Kidney epithelial cell (primary cell): ENCODE measurements at places on chromosomes 4 and X.
A peak's percentile ranks its signal among the peaks of the same experiment; 100 is the strongest.

DNA sequence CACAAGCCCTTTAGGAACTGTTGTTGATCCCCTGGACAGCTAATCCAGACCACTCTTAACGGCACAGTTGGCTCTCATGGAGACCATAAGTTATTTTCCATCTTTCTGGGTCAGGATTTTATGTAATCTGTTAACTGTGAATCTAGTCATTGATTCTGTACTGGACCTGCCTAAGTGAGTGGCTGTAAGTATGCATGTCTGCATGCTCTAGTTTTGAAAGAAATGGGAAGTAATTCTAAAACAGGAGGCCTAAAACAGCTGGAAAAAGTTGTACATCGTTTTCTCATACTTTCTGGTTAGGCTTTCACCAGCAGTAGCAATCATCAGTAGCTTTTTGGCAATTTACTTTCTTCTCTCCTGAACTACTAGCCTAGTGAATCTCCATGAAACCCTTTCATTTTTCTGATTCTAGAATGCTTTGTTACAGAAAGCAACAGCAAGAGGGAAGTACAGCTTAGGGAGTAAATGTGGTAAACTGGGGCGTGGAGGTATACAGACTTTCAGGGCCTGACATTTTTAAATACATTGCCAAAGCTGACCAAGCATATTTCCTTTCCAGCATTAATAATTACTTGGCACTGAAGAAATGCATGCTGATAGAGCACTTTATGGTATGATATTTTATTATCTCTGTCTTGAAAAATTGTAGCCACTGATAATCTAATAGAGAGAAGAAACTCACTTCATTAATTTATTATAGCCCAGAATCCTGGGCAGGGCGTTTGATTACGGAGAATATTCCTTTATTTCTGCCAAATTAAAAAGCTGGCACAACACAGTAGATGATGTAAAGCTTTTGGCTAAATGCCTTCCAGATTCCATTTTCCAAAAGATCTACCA, 202.7 kb downstream of the BANK1 start:
- DNase-seq = no peak

DNA sequence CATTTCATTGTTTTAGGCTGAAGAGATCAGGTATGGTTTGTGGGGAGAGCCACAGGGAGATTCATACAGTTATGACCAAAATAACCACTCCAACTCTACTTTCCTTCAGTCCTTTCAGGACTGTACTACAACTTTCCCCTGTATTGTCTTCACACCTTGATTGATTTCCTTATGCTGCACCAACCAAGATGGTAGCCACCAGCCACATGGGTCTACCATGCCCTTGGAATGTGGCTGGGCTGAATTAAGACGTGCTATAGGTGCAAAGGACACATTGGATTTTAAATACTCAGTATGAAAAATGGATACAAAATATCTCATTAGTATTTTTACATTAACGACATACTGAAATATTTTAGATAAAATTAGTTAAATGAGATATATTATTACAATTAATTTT, 11.2 kb downstream of the IRF2 start:
- no peak for DNase-seq

DNA sequence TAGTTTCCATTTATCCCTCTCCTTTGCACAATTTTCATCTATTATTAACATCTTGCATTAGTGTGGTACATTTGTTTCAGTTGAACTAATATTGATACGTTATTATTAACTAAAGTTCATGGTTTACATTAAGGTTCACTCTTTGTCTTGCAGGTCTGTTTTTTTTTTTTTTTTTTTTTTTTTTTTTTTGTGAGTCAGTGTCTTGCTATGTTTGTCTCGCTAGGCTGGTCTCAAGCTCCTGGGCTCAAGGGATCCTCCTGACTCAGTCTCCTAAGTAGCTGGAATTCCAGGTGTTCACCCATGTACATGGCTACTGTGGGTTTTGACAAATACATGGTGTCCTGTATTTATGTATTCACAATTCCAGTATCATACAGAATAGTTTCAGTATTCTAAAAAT, 6.8 kb downstream of the TBC1D19 start:
- peak; percentile 95 for DNase-seq

DNA sequence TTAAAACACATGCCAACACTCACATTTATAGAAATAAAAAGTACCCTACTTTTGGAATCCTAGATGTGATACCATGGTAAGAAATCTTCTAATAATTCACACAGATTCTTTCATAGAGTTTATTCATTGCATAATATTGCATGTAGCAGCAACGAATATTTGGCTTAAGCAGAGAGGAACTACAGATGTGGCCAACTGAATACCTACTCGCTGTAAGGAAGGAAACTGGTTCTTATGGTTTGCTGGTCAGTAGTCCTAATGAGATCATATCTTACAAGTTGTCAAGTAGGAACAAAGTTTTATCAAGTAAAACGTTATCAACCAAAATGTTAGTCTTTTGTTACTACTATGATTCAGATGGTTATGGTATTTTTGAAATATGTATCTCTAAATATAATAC, 996.1 kb downstream of the PDHA2 start:
- DNase-seq = no peak

GRCh38 chr4:155566354-155566753, 100.3 kb upstream of the GUCY1A1 start:
- DNase-seq = no peak

- DNase-seq = no peak
Observed at GRCh38 chrX:149916745-149917392, 12.5 kb upstream of the HSFX4 start.

- DNase-seq = no peak
Observed at GRCh38 chr4:140800666-140801065, 44.5 kb upstream of the TBC1D9 start.

- no peak for DNase-seq
Observed at GRCh38 chr4:102665527-102665926, 95.2 kb downstream of the MANBA start.

DNA sequence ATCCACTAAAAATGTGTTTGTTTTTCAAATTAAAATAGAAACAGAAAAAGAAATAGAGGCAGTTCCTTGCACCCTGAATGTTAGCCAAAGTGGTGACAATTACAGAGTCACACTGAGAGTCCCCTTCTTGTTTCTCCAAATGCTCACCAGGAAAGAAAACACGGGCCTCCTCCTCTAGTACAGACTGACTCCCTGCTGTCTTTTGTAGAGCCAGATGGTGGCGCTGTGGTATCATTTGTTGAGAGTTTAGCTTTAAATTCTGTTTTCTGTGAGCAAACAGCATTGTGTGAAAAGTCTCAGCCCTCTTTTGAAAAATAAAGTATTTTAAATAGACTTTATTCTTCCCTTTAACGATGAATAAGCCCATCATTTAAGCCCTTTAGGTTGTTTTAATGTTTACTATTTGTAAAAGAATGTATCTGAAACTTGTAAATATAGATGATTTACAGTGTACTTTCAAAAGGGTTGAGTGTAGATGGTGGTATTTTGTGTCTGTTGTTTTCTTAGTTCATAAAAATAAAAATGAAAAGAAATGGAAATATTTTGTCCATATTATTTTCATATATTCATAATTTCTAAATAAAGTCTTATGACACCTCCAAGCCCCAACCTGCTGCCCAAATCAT, 36.9 kb upstream of the ATOH1 start:
- no peak for DNase-seq
